ENCODE measurements at places on chromosomes 1 and 21.

- DNase-seq, result no peak
These were observed 55.4 kb upstream of the IFFO2 start for GRCh38 chr1:19011845-19012231.

DNA sequence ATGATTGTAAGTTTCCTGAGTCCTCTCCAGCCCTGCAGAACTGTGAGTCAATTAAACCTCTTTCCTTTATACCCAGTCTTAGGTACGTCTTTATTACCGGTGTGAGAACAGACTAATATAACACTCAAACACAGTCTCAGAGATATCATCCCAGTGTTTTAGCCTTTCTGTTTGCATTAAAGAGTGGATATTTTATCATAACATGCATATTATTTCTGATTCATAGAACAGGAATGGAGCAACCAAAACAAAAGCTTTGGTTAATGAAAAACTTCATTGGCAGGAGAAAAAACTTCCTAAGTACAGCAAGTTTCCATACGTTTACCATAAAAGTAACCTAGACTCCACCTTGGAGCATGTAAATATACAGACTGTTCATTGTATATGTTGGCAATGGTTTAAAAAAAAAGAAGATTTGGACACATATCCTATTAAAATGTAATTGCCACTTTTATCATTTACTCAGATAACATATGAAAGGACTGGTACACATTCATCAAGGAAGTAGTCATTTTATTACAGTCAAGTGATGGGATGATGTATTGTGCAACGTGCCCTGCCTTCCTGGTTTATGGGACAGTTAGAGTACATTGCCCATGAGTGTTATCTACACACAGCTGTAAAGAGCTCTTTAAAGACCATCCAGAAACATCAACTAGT, 144.8 kb downstream of the ETS2 start:
- no peak for DNase-seq

DNA sequence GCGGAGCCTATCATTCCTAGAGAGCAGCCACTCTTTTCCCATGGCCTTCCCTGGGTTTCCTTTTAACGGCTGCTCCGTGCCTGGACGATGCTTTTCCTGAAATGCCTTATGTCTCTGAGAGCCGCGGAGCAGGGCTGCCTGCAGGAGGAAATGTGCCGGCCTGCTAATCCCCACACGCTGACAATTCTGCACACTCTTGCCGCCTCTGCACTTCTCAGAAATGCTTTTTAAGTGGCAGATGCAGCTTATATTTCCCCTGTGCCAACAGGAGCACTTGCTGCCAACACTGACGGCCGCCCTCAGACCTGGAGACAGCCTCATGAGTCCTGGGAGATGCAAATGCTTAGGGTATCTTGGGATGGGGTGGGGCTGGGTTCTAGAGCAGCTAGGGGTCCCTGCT, 253.2 kb downstream of the GRIK3 start:
- no peak for DNase-seq

GRCh38 chr1:84301004-84301784, at the start of gene SAMD13:
TSS of gene SAMD13 (plus strand) at chr1:84301708. CDS start at chr1:84303235, 1,527 bp downstream.
- DNase-seq, result no peak

DNA sequence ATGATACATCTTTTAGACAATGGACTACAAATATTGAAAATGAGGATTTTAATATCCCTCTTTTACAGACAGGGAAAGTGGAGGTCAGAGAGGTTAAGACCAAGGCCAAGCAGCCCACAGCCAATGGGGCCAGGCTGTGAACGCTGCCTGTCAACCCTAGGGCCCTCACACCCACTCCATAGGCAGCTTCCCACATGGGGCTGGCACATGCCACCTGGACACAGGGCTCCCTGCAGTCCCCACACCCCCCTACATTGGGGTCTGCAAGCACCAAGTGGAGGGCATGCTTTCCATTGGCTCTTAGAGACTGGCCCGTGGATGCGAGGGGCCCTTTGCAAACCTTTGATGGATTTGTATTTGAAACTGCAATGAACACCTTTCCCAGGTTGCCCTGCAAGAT, 348.5 kb upstream of the VAMP3 start:
- DNase-seq, result no peak

GRCh38 chr1:94783342-94784189, 36.6 kb upstream of the SLC44A3 start:
- no peak for DNase-seq

GRCh38 chr1:236736761-236737160, 50.5 kb downstream of the ACTN2 start:
- no peak for DNase-seq

DNA sequence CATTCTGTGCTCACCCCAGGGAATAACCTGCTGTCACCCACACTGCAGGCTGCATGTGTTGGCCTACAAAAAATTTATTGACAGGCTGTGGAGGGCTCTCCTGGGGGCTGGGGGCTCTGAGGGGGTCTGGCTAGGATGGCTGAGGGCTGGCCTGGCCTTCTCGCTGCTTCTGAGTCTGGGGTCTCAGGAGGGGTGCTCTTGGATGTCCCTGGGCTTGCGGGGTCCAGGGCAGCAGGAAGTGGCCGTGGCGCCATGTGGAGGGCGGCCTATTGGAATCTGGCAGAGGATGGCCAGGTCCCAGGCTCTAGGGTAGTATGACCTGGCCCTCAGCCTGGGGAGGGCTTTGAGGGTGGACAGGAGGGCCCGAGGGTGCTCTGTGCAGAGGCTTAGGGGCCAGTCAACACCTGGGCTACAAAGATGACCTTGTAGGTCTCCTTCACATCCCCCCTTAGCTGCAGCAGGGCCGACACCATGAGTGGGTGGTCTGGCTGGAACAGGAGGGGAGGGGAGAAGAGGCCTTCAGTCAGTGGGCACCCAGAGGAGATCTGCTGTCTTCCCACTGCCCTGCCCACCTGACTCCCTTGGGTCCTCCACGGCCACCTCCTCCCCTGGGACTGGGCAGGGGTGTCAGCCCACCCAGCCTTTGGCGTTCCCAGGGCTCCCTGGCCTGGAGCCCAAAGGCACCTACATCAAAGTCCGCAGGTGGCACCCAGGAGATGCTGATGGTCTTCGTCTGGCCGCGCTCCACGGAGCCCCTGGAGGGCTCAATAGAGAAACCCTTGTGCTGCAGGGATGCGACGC, 3.0 kb upstream of the TMEM52 start:
- DNase-seq, result no peak

GRCh38 chr1:12339396-12339795, 109.6 kb downstream of the VPS13D start:
- no peak for DNase-seq
